GM23248 (cell line): ENCODE measurements at places on chromosomes 12 and 14.

DNA sequence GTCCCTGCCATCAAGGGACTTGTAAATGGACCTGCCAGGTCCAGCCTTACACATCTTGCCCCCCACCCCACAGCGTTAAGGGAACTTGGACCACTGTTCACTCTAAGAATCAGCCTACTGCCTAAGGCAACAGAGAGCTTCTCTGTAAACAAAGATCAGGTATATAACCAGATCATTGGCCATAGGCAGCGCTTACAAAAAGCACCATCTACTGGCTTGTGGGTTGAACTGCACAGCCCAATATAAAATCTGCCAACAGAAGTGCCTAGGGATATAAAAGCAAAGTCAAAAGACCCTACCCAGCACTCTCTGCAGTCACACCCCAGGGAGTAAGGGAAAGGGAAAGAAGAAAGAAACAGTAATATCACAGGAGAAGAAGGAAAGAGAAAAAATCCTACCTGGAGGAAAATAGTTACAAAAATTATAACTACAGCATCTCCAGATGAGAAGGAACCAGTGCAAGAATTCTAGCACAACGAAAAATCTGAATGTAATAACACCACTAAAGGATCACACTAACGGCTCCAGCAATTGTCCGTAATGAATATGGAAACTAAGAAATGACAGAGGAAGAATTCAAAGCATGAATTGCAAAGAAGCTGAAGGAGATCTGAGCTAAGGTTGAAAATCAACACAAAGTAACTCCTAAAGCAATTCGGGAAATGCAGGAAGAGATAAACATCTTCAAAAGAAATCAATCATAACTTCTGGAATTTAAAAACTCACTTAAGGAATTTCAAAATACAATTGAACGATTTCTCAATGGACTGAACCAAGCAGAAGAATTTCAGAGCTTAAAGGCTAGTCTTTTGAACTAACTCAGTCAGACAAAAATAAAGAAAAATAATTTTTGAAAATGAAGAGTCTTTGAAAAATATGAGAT lies 95.2 kb upstream of the PCED1B start:
- DNase-seq, result peak; percentile 82

GRCh38 chr12:1204581-1205121 lies 213.6 kb downstream of the ERC1 start:
- peak; percentile 50 for DNase-seq

DNA sequence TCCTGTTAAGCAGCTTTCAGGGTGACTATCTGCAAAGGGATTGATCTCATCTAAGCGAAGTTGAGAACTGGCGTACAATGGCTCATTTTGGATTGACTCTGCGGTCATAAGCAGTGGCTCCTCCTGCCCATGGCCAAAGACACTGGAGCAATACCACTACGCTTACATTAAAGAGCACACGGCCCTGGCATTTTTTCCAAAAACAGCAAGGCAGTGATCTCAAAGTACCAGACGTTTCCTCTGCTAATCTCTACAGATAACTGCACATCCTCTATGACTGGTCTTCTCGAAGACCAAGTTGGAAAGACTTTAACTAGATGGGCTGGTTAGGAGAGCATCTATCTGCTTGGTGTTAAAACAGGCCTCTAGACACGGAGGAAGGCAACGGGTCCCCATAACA lies 2.7 kb downstream of the PITPNM2 start:
- DNase-seq, result no peak

DNA sequence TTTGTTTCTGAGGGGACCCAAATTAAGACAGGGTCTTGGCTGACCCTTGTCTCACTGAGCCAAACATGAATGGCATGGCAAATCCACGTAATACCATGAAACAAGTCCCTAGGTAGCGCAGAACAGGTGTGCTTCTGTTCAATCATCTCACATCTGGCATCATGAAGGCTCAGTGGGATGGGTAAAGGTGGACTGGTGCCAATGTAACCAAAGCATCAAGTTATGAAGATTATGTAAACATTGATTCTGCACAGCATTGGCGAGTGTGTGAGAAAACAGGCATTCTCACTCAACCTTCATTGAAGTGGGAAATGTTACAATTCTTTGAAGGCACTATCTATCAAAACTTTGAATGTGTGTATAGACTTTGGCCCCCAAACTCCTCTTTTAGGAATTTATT lies 41.9 kb downstream of the PTGER2 start:
- no peak for DNase-seq

DNA sequence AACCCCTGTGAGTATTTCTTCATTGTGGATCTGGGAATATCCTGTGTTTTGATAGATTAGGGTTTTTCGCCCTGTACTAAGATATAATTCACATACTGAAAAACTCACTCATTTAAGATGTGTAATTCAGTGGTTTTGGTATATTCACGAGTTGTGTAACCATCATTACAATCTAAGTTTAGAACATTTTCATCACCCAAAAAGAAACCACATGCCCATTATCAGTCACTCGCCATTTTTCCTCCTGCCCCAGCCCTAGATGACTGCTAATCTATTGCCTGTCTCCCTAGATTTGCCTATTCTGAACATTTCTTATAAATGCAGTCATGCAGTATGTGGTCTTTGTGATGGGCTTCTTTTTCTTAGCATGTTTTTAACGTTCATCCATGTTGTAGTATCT lies 67.9 kb upstream of the ATF1 start:
- DNase-seq, result no peak

GRCh38 chr12:95963096-95963495 lies 20.0 kb downstream of the AMDHD1 start:
- no peak for DNase-seq

GRCh38 chr14:68695856-68696255 lies 97.0 kb downstream of the ZFP36L1 start:
- no peak for DNase-seq

- DNase-seq, result no peak
Observed at GRCh38 chr12:9922429-9922828, 9.7 kb downstream of the CLEC2A start.

DNA sequence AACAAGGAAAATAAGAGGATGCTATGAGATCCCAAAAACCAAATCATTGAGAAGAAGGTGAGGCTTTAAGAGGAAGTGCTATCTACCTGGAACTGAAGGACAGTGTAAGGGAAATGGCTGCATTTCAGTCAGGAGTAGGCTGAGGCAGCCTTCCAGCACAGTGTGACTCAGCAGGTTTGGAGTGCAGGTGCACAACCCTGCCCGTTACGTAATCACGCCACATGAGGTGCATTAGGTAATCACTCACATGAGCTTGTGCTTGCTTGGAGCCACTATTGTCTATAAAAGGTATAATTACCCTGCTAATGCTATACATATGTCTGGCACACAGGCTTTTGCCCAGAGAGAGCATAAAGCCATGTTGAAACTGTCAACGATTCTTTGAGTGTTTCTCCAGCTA lies 74.9 kb downstream of the DIO2 start:
- no peak for DNase-seq

- DNase-seq, result no peak
Observed at GRCh38 chr14:92768795-92769194, 20.4 kb upstream of the LGMN start.

- no peak for DNase-seq
Observed at GRCh38 chr12:1857086-1857485, 36.7 kb downstream of the LRTM2 start.

DNA sequence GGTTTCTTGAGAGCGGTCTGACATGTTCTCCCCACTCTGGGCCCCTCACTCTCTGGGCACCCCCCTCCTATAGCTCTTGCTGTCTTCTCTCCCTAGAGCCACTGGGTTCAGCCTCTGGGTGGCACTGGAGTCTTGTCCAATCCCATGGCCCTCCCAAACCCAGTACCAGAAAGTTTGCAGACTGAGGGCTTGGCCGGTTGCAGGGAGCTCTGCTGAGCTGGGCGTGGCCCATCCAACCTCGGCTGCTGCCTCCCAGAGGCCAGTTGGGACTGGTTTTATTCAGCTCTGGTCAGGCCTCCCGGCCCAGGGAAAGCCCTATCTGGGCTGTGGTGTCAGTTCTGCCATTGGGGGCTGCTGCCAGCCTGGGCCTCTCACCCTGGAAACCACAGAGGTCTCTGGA lies 37.9 kb downstream of the ISCA2 start:
- peak; percentile 50 for DNase-seq

GRCh38 chr12:46214668-46215436 lies 54.0 kb downstream of the SLC38A1 start:
- no peak for DNase-seq

DNA sequence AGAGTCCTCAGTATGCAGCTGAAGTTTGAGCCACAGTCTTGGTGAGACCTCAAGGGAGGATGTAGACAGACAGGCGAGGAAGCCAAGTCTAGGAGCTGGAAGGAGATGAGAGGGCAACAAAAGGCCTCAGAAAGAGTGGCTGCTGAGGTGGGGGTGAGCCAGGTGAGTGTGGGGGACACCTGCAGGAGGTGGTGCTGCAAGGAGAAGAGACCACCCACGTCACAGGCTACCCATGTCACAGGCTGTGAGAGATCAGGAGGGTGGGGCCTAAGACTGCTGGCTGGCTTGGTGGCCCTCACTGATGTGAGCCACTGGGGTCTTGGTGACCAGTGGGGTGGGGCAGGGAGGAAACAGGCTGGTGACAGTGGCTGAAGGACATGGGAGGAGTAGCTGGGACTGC lies 97.3 kb downstream of the KIF26A start:
- no peak for DNase-seq

DNA sequence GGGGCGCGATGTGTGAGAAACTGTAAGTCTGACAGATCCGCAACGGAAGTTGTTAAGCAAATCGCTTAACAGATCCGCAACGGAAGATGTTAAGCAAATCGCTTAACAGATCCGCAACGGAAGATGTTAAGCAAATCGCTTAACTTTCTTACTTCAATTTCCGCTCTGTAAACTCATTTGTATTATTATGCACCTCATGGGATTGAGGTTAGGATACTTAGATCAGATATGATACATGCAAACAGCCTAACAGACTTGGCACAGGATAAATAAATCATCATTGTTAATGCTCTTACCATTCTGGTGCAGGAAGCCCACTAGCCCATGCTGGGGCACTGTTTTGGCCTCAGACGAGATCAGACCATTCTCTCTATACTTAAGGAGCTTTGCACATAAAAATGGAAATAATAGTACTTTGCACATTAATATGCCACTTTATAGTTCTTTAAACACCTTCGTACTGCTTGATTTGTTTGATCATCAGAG lies 399 bp downstream of the NCAPD2 start:
- no peak for DNase-seq

- no peak for DNase-seq
Observed at GRCh38 chr12:107352347-107353081, 259.2 kb upstream of the CRY1 start.

DNA sequence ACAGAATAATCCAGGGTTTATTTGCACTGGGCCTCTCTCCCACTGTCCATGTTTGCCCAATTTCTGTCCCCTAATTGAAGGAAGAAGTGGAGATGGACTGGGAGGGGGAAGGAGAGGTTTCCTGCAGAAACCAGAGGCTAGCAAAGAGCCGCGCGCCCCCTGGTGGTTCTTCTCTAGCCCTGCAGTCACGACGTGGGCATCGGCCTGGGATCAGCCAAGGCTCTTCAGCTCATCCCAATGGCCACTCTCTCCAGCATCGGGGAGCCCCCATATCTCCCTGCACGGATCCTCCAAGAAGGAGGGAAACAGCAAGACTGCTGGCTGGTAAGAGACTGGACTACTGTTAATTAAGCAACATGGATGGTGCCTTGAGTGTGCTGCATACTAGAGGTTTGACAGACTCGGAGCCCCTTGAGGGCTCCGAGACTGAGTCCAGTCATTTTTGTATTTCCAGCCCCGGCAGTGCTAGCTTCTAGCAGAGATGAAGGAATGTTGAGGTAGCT lies 18.7 kb downstream of the ZBTB39 start:
- peak; percentile 84 for DNase-seq

GRCh38 chr12:106195621-106196027 lies 52.2 kb downstream of the CKAP4 start:
- peak; percentile 91 for DNase-seq

GRCh38 chr12:123960856-123961255 lies 11.8 kb downstream of the CCDC92 start:
- no peak for DNase-seq

DNA sequence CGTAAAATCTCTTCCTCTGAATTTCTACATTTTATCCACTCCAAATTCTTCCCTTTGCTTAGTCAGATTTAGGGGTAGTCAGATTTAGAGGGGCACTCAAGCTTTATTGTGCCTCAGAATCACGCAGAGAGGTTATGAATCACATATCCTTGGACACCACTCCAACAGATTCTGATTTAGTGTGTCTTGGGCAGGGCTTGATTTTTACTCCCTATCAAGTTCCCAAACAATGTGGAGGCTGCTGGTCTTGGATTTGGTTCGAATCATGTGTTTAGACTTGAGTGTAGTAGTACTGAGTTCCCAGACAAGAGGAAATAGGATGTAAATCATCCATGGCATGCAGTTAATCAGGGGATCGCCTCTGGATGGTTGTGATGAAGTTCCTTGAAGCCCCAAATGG lies 298.1 kb upstream of the CLEC14A start:
- peak; percentile 54 for DNase-seq

DNA sequence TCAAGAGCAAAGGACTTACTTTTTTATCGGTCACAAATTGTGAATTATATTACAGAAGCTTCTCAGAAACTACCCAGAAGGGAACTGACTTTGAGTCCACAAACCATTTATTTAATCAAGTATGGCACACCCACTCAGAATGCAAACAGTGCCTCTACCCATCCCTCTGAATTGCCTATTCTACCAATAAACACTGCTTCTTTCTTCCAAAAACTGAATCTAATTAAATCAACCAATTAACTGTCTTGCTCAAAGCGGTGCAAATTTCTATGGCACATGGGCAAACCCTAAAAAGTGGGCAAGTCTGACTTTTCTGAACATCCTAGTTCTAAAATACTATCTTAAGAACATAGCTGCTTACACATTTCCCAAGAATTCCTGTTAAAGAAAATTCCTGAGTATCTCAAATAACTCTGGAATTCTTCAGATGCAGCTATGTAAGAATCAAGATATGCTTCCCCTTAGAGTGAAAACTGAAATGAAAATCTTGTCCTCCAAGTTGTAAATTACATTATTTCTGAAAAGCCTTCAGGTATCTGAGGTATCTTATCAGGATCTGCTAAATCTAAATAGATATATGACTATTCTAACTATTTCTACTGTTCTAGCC lies 4.3 kb downstream of the SPTLC2 start:
- peak; percentile 60 for DNase-seq

DNA sequence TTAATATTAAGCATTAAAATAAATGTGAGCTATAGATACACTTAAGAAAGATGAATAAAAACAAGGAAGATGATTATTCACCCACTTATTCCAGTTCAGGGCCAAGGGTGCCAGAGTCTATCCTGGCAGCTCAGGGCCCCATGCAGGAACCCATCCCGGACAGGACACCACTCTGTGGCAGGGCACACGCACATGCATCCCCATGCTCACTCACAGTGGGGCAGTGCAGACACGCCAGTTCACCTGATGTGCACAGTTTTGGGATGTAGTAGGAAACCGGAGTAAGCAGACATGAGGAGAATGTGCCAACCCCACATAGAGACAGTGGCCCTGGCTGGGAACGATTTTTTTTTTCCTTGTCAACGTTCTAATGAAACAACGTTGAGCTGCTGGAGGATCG lies 47.2 kb downstream of the DICER1 start:
- no peak for DNase-seq

GRCh38 chr14:69675245-69675583 lies 63.8 kb downstream of the SUSD6 start:
- peak; percentile 26 for DNase-seq

GRCh38 chr12:109445191-109445609 lies 31.9 kb downstream of the KCTD10 start:
- peak; percentile 80 for DNase-seq

GRCh38 chr14:90539496-90539775 lies 142.6 kb downstream of the CALM1 start:
- no peak for DNase-seq

GRCh38 chr12:107322063-107322462 lies 228.7 kb upstream of the CRY1 start:
- DNase-seq, result no peak

- DNase-seq, result no peak
Observed at GRCh38 chr12:11756523-11756922, 107.0 kb downstream of the ETV6 start.
